ENCODE measurements at places on chromosomes 2 and 18.

GRCh38 chr18:62738639-62739038 lies 23.3 kb downstream of the PHLPP1 start:
- DNase-seq, result no peak

- DNase-seq, result no peak
Measured at GRCh38 chr18:37729716-37730115, 164.1 kb upstream of the CELF4 start.

- no peak for DNase-seq
Measured at GRCh38 chr18:425106-425745, 75.3 kb downstream of the COLEC12 start.

DNA sequence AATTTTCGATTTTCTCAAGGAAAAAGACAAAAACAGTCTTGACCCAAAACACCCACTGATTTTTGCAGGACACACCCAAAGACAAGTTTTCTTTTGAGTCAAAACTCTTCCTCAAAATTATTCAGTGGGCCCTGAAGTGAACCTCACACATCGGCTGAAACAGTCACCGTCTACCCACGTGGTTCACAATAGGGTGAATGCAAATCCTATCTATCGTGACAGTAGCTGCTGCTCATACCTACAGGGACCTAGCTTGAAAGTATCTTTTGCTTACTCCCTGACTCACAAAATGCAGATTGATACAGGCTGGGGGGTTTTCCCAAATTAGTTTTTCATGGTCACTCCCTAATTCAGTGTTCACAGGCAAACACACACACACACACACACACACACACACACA lies 10.7 kb upstream of the CD226 start:
- DNase-seq, result no peak

DNA sequence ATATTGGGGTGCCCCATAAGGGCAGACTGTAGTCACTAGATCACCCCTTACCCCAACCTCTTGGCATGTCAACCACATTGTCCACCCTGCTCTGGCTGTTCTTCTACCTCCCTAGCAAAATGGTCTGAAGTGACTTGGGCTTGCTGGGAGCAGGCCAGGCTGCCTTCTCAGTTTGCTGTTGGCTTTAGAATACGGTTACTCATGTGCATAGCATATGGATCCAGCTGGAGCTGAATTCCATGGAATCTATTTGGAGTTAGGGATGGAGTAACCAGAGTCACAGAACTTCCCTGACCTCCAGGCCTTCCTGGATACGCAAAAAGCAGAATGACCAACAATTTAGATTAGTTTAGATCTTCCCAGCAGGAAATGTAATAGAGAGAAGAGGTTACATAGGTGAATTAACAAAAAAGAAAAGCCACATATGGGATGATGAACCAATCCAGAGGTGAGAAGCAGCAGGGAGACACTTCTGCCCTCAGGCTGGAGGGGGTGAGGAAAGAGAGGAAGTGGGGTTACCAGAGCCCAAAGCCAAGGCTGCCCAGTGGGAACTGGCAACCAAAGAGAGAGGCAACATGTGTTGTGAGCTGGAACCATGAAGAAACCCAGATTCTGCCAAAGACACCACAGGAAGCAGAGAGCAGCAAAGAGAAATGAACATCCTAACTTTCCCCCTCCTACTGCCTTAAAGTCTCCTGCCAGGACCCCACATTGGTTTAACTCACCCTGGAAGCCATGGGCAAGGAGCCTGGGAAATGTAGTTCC lies 26.1 kb downstream of the PKDCC start:
- DNase-seq, result no peak

DNA sequence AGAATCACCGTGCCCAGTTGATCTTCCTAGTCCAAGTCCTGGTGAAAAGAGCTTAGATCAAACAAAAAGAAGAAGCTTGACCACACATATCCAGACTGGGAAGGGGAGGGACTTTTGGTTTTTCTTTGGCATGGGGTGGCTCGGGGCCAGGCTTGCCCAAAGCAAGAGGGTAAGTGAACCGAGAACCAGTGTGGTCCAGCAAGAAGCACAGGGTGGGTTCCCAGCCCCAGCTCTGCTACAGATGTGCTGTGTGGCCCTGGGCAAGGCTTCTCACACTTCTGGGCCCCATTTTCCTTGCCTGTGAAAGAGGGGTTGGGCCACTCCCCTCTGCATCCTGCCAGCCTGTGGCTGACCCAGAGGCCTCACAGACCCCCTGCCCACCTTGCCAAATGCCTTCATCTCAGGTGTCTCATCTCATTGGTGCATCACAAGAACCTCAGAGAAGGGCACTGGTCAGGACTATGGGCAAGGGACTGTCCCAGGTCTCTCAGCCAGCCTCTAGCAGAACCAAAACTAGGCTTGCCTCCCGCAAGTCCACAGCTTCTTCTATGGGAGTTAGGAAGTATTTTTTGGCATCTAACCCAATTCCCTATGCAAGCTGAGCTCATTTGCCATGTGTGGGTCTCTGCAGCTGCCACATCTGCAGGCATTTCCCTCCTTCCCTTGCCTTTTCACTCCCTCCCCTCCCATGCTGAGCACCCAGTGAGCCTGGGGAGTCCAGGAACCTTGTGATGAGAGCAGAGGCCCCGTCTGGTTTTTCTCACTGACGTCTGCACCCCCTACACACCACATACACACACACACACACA lies 6.9 kb downstream of the ATP6V1B1 start:
- DNase-seq, result no peak
